Left ventricle myocardium inferior (tissue), 1 donor: ENCODE measurements at places on chromosomes 5 and 9. TPM values are rescaled to one million over a fixed set of nuclear protein-coding genes. Genes with fewer than 3 reads are reported as not detected.

GRCh38 chr9:112654282-112654681 is 63.6 kb downstream of the INIP start:
- H3K4me3 ChIP-seq: no peak overlapping the region
- no peak for DNase-seq
- peaks cover 3% of the 10 kb centered on the region for H3K36me3 ChIP-seq
- H3K27me3 ChIP-seq: no peaks in the 10 kb centered on the region
- no peak overlapping the region for H3K27ac ChIP-seq

DNA sequence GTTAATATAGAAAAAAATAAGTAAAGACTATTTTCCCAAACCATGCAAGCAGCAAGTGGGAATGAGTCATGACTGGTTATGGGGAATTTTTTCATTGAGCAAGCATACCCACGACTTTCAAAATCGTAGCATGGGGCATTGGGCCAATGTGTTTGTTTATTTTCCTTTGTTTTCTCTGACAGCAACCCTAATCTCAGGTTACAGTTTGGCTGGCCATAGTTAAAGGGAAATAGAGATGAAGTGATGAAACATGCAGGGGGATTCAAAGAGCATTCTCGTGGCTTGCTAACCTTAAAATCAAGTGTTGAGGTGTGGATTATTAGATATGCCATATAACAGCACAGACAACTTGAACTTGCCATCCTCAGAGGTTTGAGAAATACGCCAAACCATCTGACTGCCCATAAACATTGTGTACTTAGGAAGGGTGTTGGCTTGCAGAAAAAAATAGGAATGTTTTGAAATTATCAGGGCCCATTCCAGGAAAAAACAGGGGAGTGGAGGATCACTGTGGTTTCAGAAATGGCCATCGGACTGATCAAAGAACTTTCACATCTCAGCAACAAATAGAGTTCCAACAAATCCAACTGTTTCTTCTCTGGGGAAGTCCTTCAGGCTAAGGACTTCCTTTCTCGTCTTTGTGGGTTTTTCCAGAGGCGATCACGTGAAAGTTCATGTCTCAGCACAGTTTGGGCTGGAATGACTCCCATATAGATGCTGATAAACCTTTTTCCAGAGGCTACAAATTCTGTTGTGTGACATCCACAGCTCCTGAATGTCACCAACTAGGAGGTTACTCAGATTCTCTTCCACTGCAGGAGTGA is 259.1 kb downstream of the SYK start:
- peak overlapping the region; percentile 70 for H3K27ac ChIP-seq
- H3K27me3 ChIP-seq: no peaks in the 10 kb centered on the region
- DNase-seq: no peak
- no peaks in the 10 kb centered on the region for H3K36me3 ChIP-seq

DNA sequence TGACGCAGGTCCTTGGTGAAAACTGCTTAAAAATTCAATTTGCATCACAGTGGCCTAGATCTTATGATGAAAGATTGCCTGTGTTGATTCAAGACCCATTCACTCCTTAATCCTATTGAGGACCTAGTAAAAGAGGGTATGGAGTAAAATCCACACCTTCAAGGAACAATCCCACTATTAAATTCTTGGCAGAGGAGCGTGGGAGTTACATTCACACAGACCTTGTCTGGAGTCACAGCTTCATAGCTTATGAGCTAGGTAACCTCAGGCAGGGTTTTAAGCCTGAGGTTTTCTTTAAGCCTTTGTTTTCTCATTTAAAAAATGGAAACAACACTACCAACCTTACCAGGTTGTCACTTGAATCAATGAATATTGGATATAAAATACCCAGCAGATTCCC is 566.5 kb upstream of the ZNF462 start:
- H3K36me3 ChIP-seq: no peaks in the 10 kb centered on the region
- H3K4me3 ChIP-seq: no peak overlapping the region
- no peaks in the 10 kb centered on the region for H3K4me1 ChIP-seq
- H3K27ac ChIP-seq: no peak overlapping the region
- no peak for DNase-seq
- H3K27me3 ChIP-seq: no peaks in the 10 kb centered on the region

GRCh38 chr5:95861221-95861863 is 38.8 kb upstream of the GLRX start:
- H3K36me3 ChIP-seq: no peaks in the 10 kb centered on the region
- no peaks in the 10 kb centered on the region for H3K27me3 ChIP-seq
- peak overlapping the region; percentile 71 for H3K27ac ChIP-seq

- H3K36me3 ChIP-seq: no peaks in the 10 kb centered on the region
- no peak for DNase-seq
- H3K4me3 ChIP-seq: no peak overlapping the region
- no peak overlapping the region for H3K27ac ChIP-seq
- H3K27me3 ChIP-seq: no peaks in the 10 kb centered on the region
- no peaks in the 10 kb centered on the region for H3K4me1 ChIP-seq
These were observed 658.1 kb upstream of the CHD1 start for GRCh38 chr5:99586878-99587277.

- no peaks in the 10 kb centered on the region for H3K36me3 ChIP-seq
- H3K4me3 ChIP-seq: no peak overlapping the region
- H3K27me3 ChIP-seq: no peaks in the 10 kb centered on the region
- no peak overlapping the region for H3K27ac ChIP-seq
These were observed 395.4 kb downstream of the CSNK1G3 start for GRCh38 chr5:123907349-123907748.

- H3K27me3 ChIP-seq: no peaks in the 10 kb centered on the region
- H3K36me3 ChIP-seq: no peaks in the 10 kb centered on the region
- H3K27ac ChIP-seq: no peak overlapping the region
- no peak for DNase-seq
These were observed 162.9 kb upstream of the ACOT12 start for GRCh38 chr5:81556809-81557208.

The GPX3 gene
- total RNA-seq: 744 TPM

DNA sequence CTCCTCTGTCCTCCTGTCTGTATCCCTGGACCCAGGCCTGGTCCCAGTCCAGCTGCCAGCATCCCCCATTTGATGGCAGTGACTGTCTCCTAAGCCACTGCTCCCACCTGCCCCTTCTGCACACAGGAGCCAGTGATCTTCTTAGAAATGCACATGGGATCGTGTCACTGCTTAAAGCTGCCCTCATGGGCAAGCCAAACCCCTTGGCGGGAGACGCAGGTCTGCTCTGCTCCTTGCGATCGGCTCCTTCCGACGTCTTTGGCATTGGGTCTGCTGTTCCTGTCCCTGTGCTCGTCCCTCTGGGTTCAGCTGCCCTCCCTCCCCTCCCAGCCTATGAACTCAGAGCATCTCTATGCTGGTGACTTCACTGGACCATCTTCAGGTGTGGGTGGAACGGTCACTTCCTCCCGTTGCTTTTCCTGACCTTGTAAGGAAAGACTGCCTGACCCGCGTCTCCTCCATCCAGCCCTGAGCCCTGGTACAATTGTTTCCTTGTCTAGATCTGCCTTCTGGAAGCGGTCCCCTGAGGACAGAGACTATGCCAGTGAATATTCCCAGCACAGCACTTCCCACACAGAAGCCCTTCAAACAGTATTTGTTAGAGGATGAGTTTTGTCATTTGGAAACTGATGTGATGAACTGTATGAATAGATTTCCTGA is 116.5 kb downstream of the ZNF354C start:
- H3K36me3 ChIP-seq: peaks cover 11% of the 10 kb centered on the region
- H3K27me3 ChIP-seq: peaks cover 62% of the 10 kb centered on the region
- H3K4me3 ChIP-seq: no peak overlapping the region
- DNase-seq: no peak
- H3K27ac ChIP-seq: no peak overlapping the region

The PRDM9 gene
- not detected for total RNA-seq

The FOXD4L4 gene
- not detected for total RNA-seq

The SLC46A2 gene
- total RNA-seq: not detected

- peaks cover 8% of the 10 kb centered on the region for H3K4me1 ChIP-seq
- no peak overlapping the region for H3K4me3 ChIP-seq
- no peak overlapping the region for H3K27ac ChIP-seq
- DNase-seq: no peak
- H3K36me3 ChIP-seq: no peaks in the 10 kb centered on the region
These were observed 28.3 kb upstream of the NR3C1 start for GRCh38 chr5:143431789-143432188.

DNA sequence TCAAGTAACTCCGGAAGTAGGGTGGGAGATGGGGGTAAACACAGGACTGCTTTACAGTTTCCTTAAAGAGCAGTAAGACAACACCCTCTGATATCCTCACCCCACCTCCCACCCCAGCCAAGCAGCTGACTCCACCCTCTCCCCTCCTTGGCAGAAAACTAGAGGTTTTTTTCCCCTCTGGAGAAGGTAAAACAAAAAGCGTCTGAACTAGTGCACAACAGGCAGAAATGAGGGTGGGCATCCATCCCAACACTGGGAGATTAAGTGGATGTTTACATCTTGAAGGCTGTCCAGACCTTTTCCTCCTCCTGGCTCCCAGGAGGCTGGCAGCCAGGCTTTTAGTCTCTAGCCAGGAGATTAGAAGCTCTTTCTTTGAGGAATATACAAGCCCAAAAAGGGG is 13.9 kb upstream of the CTNNAL1 start:
- peak overlapping the region; percentile 37 for H3K27ac ChIP-seq
- no peak for DNase-seq
- peaks cover 49% of the 10 kb centered on the region for H3K4me1 ChIP-seq
- no peaks in the 10 kb centered on the region for H3K27me3 ChIP-seq
- no peak overlapping the region for H3K4me3 ChIP-seq
- peaks cover 19% of the 10 kb centered on the region for H3K36me3 ChIP-seq

DNA sequence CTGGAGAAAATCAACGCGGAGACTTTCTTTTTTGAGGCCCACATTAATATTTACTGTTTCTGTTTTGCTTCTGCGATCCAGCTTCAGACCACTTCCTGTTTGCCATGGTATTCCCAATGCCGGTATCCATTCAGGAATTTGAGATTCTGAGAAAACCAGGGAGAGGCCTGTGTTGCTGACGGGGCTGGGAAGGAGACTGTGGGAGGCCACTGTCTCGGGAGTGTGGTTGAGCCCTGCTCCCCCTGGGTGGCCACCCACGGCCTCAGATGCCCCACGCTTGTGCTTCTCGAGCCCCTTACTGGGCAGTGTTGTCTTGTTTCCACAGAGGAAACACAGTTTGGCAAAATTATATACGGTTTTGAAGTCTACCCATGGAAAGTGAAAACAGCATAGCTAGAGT is 403.6 kb upstream of the IRX2 start:
- H3K27me3 ChIP-seq: peaks cover 66% of the 10 kb centered on the region
- H3K4me1 ChIP-seq: no peaks in the 10 kb centered on the region
- DNase-seq: no peak
- H3K36me3 ChIP-seq: no peaks in the 10 kb centered on the region

GRCh38 chr5:93117751-93118531 is 463.1 kb downstream of the NR2F1-AS1 start:
- peaks cover 8% of the 10 kb centered on the region for H3K4me1 ChIP-seq
- H3K4me3 ChIP-seq: no peak overlapping the region
- H3K36me3 ChIP-seq: no peaks in the 10 kb centered on the region
- no peak for DNase-seq
- no peaks in the 10 kb centered on the region for H3K27me3 ChIP-seq

The PRUNE2 gene
- 3.1 TPM for total RNA-seq

- no peaks in the 10 kb centered on the region for H3K36me3 ChIP-seq
- no peak overlapping the region for H3K27ac ChIP-seq
- peaks cover 11% of the 10 kb centered on the region for H3K4me1 ChIP-seq
These were observed 308.5 kb downstream of the ADGRV1 start for GRCh38 chr5:90866915-90867731.

The MELK gene
- 0.27 TPM for total RNA-seq

DNA sequence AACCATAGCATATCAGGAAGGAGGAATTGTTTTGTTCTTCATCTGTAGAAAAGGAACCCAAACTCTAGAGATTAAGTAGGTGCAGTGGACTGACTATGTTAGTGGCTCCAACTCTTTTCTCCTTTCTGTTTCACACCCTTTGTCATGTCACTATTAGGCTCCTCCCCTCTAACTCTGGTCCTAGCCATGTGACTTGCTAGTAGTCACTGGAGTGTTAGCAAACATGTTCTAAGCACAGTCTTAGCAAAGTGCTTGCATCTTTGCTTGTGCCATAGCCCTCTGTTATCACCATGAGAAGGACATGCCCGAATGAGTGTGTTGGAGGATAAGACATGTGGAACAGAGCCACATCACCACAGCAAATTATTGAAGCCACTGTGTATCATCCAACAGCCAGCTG is 55.4 kb upstream of the PPP3R2 start:
- H3K27ac ChIP-seq: no peak overlapping the region
- peaks cover 3% of the 10 kb centered on the region for H3K27me3 ChIP-seq
- H3K36me3 ChIP-seq: no peaks in the 10 kb centered on the region
- H3K4me3 ChIP-seq: no peak overlapping the region
- H3K4me1 ChIP-seq: no peaks in the 10 kb centered on the region

The SV2C gene
- 0.44 TPM for total RNA-seq

The TRIM36 gene
- total RNA-seq: 0.44 TPM

DNA sequence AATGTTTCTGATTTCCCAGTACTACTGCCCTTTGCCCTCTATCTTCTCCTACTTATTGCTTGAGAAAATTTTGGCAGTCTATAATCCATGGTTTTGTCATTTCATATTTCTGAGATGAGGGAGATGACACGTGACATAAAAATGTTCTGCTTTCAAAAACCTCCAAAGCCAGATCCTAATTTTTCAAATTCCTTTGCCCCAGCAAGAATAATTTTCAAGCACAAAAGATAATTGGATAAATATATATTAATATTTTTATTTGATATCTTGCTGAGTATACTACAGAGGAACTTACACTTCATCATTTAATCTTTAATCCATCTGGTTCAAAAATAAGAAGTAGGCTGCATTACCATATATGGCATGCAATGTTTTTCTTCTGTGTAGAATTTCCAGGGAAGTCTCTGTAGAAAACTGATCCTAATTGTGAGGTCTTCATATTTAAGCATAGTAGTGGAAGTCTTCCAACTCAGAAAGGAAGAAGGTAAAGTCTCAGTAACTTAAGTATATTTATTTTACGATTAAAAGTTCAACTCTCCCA is 1738.8 kb downstream of the EFNA5 start:
- DNase-seq: no peak
- H3K27ac ChIP-seq: no peak overlapping the region
- no peaks in the 10 kb centered on the region for H3K27me3 ChIP-seq
- no peaks in the 10 kb centered on the region for H3K4me1 ChIP-seq
- H3K36me3 ChIP-seq: no peaks in the 10 kb centered on the region

- H3K4me3 ChIP-seq: no peak overlapping the region
- no peaks in the 10 kb centered on the region for H3K27me3 ChIP-seq
- H3K27ac ChIP-seq: peak overlapping the region; percentile 87
- peaks cover 95% of the 10 kb centered on the region for H3K36me3 ChIP-seq
- DNase-seq: no peak
- peaks cover 65% of the 10 kb centered on the region for H3K4me1 ChIP-seq
These were observed 112.3 kb downstream of the DAB2IP start for GRCh38 chr9:121763561-121764370.

- no peak overlapping the region for H3K27ac ChIP-seq
- H3K4me1 ChIP-seq: no peaks in the 10 kb centered on the region
- no peaks in the 10 kb centered on the region for H3K36me3 ChIP-seq
These were observed 29.6 kb downstream of the PAX5 start for GRCh38 chr9:37004424-37004935.

GRCh38 chr9:93600504-93600903 is 24.1 kb downstream of the PHF2 start:
- no peak for DNase-seq
- H3K27me3 ChIP-seq: no peaks in the 10 kb centered on the region
- H3K27ac ChIP-seq: no peak overlapping the region
- H3K4me1 ChIP-seq: peaks cover 76% of the 10 kb centered on the region
- H3K36me3 ChIP-seq: no peaks in the 10 kb centered on the region
- H3K4me3 ChIP-seq: no peak overlapping the region

- H3K27me3 ChIP-seq: no peaks in the 10 kb centered on the region
- DNase-seq: no peak
- H3K27ac ChIP-seq: no peak overlapping the region
- H3K4me3 ChIP-seq: no peak overlapping the region
- no peaks in the 10 kb centered on the region for H3K36me3 ChIP-seq
These were observed 59.8 kb upstream of the POU5F2 start for GRCh38 chr5:93800988-93801811.

The BTNL8 gene
- 0.58 TPM for total RNA-seq

The ARL14EPL gene
- not detected for total RNA-seq

The ORM2 gene
- total RNA-seq: not detected
